ENCODE measurements at places on chromosomes 7 and 10. TPM values are rescaled to one million over a fixed set of nuclear protein-coding genes. Genes with fewer than 3 reads are reported as not detected.

DNA sequence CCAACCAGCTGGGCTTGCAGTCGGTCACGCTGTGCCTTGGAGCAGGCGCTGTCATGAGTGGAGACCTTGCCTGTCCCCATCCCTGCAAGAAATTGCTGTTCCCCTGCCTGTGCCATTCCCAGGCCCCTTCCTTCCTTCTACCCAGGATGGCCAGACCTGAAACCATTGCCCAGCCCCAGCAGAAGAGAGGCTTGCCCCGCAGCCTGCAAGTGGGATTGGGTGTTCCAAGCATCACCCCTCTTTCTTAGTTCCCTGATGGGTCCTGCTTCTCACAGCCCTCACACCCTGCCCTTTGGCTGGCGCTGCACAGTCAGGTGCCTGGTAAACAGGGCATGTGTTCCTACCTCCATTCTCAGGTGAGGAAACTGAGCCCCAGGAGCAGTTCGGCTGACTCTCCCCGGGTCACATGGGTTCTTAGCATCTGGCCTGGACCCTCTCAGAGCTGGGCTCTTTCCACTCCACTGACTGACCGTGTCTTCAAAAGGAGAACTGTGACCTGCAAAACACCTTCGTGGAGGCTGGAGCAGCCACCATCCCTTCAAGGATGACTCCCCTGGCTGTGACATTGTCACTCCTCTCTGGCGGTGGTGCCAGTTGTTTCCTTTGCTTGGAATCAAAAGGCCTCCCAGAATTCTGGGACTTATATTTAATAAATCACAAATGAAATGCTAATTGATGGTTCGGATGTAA is 41.9 kb upstream of the PDCD4 start:
- DNase-seq = no peak

DNA sequence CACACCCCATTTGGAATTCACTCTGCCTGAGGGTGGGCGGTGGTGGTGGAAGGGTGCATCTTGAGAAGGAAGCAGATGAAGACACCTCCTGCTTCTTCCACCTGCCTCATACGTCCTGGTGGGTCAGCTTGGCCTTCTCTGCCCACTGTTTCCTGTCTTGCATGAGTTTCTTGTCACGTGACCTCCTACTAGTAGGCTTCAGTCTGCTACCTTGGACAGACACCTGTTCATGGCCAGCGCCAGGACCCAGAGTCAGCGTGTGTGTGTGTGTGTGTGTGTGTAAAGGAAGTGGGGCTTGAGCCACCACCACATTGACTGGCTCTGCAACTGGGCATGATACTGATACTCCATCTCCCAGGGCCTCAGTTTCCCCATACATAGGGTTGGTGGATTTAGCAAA is 17.1 kb upstream of the VPS37D start:
- DNase-seq = no peak

Gene CALHM1
- not detected for total RNA-seq

Gene VWDE
- total RNA-seq = 1.2 TPM

DNA sequence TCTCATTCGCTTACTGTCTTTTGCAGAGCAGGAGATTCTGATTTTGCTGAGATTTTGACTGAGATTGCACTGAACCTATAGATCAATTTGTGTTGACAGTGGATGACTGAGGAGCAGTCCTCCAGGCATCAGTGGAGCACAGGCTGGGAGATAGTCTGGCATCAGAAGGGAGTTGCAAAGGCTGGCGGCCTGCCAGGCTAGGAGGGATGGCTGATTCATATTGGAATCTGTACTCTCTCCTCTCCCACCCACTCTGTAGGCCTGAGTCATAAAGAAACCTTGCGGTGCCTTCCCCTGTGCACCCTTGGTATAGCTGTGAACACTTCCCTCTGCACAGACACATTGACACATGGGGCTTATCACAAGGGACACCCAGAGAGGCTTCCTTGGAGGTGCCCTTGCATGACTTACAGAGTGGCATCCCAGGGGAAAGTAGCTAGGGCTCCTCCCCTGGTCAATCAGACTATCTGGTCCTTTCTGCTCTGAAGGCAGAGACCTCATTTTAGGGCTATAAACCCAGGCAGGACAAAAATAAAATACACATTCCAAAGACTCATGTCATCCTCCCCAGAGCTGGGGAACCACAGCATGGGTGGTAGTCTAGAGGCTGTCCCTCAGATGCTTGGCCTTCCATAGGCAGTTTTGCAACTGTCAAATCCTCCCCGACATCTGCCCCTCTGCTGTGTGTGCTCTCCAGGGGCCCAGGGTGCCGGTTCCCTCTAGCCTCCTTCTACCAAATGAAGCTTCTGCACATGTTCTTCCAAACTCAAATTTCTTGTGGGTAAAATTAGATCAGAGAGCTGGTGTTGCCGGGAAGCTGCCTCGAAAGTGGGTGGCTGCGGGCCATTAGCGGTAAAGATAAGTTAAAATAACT is 37.4 kb upstream of the EEPD1 start:
- DNase-seq = peak; percentile 37

DNA sequence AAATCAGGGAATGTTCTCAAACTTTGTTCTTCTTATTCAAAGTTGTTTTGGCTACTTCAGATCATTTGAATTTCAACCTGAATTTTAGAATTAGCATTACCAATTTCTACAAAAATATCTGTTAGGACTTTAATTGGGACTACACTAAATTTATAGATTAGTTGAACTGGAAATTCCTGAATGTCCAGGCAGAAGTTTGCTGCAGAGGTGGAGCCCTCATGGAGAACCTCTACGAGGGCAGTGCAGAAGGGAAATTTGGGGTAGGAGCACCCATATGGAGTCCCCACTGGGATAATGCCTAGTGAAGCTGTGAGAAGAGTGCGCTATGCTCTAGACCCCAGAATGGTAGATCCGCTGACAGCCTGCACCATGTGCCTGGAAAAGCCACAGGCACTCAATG is 22.8 kb upstream of the AGMO start:
- no peak for DNase-seq

- DNase-seq = no peak
Observed at GRCh38 chr7:102188746-102189145, 97.9 kb upstream of the SH2B2 start.

GRCh38 chr10:91907033-91907594 is 2.2 kb downstream of the FGFBP3 start:
- DNase-seq = no peak

- no peak for DNase-seq
Observed at GRCh38 chr7:94368371-94368791, 26.3 kb upstream of the COL1A2 start.

DNA sequence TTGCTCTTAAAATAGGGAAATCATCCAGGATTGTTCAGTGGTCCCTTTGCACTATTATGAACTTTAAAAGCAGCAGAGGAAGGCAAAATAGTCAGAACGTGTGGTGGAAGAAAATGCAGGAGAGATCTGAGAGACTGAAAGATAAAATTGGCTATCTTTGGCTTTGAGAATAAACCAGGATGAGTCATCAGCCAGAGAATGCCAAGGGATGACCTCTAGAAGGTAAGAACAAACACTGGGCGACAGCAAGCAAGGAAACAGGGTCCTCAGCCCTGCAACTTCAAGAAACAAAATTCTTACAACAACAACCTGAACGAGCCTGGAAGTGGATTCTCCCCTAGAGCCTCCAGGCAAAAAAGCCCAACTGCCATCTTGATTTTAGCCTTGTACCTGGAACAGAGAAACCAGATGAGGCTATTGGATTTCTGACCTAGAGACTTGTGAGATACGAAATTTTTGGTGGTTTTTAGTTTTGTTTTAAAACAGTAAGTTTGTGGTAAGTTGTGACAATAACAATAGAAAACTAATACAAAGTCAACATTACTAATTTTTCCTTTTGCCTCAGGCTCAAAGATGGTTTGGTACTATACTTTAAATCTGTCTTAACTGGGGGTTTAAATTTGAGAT is 130.2 kb upstream of the CNTNAP2 start:
- DNase-seq = no peak

Gene CLCN1
- total RNA-seq = under 0.01 TPM

Gene VGF
- 7.7 TPM for total RNA-seq

DNA sequence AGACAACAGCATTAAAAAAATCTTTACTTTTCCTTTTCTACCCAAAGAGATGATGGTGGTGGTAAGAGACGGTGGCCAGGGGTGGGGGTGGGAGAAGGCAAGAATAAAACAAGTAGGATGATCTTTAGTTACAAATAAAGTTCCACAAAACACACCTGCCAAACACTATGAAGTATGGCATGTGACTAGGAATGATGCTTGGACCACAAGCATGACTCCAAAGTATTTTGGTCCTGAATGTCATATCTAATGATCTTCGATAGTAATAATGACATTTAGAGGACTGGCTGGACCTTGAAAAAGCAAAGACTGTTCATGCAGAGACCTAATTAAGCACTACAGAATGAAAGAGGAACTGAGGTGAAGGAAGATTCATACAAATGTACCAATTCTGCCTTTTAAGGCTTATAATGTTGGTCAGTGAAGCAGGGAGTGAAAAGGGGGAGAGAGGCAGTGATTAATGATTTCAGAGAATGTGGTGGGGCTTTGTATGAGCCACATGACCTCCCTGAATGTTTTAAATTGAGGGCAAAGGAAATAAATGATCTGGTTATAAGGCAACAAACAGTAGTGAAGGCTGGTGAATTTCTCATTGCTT is 29.6 kb upstream of the DKK1 start:
- no peak for DNase-seq

GRCh38 chr7:155962191-155962967 is 150.1 kb upstream of the SHH start:
- no peak for DNase-seq

Gene ANKRD7
- 12.2 TPM for total RNA-seq

- no peak for DNase-seq
Observed at GRCh38 chr7:16431646-16432424, 10.5 kb upstream of the CRPPA start.

DNA sequence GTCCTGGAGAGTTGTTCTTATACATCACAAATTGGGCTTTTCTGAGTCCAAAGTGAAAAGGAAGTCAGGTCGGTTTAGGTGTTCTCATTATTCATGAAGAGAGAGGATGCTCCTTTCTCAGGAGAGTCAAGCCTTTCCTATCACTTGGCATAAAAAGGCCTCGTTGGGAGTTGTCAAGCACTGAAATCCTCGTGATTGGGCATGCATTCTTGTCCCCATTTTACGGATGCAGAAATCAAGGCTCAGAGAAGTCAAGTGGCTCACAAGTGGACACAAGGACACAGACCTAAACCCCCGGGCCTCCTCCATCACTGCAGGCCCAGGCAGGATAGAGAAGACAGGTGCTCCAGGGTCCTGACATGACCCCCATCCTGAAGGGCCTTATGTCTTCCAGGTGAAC is 8.5 kb downstream of the RBP3 start:
- DNase-seq = no peak

Gene OR9A2
- total RNA-seq = under 0.01 TPM

GRCh38 chr10:50221470-50221869 is 29.8 kb downstream of the ASAH2 start:
- DNase-seq = no peak

DNA sequence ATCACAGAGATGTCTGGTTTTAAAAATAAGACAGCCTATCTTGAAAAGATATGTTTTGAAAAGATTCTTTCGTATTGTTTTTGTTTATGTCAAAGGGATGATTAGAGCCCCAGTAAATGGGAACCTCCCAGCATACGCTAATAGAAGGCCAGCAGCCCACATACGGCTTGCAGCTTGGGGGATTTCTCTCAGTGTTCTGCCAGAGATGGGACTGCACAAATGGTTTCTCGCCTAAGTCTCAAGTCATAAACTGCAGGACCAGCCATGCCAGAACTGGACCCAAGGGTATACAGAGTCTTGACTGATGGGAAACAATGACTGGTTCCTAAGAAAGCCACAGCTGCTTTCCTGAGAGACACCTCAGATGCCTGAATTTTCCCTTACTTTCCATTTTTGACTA is 306.9 kb upstream of the DGKB start:
- no peak for DNase-seq

- no peak for DNase-seq
Observed at GRCh38 chr10:1178506-1178905, 122.3 kb downstream of the WDR37 start.

- DNase-seq = peak; percentile 9
Observed at GRCh38 chr7:83271212-83272099, 108.8 kb upstream of the PCLO start.

DNA sequence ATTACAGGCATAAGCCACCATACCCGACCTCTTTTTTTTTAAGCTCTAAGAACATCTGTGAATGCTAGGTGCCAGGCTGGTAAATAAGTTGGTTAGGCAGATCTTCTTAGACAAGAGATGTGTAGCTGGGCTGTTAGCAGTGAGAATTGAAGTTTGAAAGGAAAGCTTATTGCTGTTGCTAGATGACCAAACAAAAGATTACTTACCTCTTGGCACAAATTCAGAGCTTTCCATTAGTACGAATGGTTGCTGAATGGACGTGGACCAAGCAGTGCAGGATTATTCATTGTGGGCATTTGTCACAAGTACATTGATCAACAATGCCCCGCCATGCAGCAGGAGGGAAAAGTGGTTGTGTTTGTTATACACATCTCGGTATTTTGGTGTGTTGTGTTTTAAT is 131.2 kb downstream of the GFRA1 start:
- no peak for DNase-seq

Gene CCDC172
- not detected for total RNA-seq

GRCh38 chr7:50356945-50357268 is 52.4 kb downstream of the IKZF1 start:
- DNase-seq = no peak

GRCh38 chr7:73308074-73308664 is 457 bp downstream of the NSUN5 start:
- DNase-seq = no peak

DNA sequence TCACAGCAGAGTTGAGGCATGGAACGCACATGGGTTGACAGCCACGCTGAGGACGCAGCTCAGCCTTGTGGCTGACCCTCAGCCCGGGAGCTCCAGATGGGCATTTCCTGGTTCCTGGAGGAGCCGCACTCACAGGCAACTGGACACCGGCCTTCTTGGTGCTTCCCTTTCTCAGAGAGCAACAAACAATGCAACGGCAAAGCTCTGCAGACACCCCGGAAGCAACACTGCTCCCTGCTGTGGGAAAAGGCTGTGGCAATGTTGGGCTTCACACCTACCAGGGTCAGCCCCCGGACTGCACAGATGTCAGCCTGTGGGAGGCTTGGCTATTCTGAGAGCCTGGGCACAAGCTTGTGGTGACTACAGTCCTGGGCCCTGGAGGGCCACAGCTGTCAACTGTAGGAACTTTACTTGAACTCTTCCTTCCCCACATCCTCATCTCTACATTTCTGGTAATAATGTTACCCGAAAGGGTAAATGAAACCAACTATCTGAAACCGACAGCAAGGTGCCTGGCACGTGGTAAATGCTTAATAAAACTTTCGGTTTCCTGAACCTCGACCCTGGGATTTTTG is 597.5 kb upstream of the MKI67 start:
- no peak for DNase-seq

DNA sequence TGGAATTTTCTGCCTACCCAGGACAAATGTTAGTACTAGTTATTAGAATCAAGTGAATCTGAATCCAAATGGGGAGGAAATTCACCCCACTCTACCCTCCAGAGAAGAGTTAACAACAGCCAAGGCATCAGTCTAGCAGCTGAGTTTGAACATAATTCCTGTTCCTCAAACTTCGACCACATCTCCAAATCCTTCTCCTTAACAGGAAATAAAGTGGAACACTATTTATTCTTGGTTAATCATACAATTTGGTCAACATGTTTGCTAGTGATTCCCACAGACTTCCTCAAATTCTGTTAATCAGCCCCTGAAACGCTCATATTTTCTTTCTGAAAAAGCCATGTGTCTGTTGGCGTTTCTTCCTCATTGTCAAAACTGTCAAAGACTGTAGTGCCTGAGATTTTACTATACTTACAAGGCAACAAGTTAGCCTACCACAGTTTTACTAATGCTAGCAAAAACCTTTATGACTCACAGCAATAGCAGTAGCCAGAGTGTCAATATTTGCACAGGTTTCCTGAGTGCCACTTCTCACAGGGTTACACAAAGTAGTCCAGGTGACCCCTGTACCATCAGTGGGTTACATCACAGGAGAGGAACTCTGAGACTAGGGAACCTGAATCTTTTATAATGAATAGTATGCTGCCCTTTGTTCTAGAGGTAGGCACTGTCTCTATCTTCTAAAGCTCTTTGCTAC is 202.9 kb downstream of the GRM3 start:
- no peak for DNase-seq

Data from frontal cortex (tissue), 4 donors.